ENCODE measurements at places on chromosomes 12 and 14.

GRCh38 chr12:48671231-48671856 is 10.7 kb downstream of the KANSL2 start:
- no peak for DNase-seq

DNA sequence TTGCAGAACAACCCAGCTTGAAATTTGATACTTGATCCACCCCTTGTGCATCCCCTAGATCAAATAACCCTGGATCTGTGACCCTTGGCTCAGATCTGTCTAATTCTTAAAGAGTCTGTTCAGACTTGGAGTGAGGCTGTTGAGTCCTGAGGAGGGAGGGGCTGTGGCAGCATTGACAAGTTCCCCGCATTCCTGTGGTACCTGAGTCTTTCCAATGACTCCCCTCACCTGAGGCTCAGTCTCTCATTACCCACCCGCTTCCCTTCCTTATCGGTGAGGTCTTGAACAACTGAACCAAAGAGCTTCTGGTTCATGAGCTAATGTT is 16.1 kb upstream of the HDAC7 start:
- DNase-seq = no peak

GRCh38 chr12:51907083-51907855 is at the start of gene ACVRL1:
Gene ACVRL1, plus strand, starts transcription at chr12:51907504. Its CDS starts 4,971 bp downstream, at chr12:51912475.
- no peak for DNase-seq

- DNase-seq = no peak
Observed at GRCh38 chr12:131677699-131678098, 33.2 kb upstream of the SFSWAP start.

GRCh38 chr12:70074510-70074909 is 168.7 kb upstream of the CNOT2 start:
- DNase-seq = no peak

- DNase-seq = peak; percentile 29
Observed at GRCh38 chr14:96762650-96763049, 34.5 kb upstream of the VRK1 start.

DNA sequence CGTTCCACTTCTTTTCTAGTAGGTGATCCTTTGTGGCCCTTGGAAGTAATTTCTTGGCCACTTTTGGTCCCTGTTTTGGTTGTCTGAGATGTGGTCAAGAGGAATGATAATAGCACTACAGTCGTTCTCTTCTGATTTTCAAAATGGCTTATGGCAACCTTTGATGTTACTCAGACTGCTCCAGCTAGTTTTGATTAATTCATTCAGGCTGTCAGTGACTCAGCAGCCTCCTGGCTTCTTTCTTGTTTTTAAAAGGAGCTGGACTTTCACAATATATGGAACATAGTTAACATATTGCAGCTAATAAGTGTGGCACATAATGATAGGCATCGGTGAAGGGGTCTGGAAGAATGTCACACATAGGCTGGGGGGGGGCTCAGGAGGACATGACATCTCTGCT is 47.3 kb downstream of the WDR20 start:
- peak; percentile 25 for DNase-seq

- DNase-seq = peak; percentile 22
Observed at GRCh38 chr12:15534322-15534721, 212.0 kb downstream of the PTPRO start.

GRCh38 chr12:5524769-5525436 is 93.0 kb downstream of the NTF3 start:
- no peak for DNase-seq

GRCh38 chr14:75418850-75419768 is 8.7 kb upstream of the JDP2 start:
- DNase-seq = no peak

GRCh38 chr14:94936901-94937685 is 167.2 kb upstream of the GSC start:
- DNase-seq = peak; percentile 48

GRCh38 chr12:3777206-3777809 is 24.4 kb upstream of the CRACR2A start:
- DNase-seq = peak; percentile 38

DNA sequence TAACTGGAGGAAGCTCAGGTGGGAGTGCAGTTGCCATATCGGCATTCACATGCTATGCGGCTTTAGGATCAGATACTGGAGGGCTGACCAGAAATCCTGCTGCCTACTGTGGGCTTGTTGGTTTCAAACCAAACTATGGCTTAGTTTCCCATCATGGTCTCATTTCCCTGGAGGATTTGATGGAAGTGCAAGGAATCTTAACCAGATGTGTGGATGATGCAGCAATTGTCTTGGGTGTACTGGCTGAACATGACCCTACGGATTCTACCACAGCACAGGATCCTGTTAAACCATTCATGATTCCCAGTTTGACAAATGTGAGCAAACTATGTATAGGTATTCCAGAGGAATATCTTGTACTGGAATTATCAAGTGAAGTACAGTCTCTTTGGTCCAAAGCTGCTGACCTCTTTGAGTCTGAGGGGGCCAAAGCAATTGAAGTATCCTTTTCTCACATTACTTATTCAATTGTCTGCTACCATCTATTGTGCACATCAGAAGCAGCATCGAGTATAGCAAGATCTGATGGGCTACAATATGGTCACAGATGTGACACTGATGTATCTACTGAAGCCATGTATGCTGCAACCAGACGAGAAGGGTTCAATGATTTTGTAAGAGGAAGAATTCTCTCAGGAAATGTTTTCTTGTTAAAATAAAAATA is 42.9 kb downstream of the RALGAPA1 start:
- DNase-seq = no peak

DNA sequence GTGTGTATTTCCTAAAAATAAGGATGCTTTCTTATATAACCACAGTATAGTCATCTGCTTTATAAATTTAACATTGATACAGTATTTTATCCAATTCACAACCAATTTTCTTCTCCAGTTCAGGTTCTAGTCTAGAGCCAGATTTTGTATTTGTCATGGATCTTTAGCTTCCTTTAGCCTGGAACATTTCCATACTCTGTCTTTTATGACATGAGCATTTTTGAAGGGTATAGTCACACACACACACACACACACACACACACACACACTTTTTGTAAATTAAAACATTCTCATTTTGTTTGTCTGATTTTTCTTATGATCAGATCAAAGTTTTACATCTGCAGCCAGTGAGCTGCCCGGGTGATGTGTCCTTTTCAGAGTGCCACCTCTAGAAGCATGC is 25.4 kb downstream of the CGRRF1 start:
- no peak for DNase-seq

DNA sequence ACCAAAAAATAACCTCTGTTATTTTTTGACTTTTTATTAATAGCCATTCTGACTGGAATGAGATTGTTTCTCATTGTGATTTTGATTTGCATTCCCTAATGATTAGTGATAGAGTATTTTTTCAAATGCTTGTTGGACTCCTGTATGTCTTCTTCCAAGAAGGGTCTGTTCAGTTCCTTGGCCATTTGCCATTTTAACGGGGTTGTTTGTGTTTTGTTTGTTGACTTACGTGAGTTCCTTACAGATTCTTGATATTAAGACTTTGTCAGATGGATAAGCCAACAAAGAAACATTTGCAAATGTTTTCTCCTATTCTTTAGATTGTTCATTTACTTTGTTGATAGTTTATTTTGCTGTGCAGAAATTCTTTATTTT is 651.6 kb upstream of the LRFN5 start:
- DNase-seq = no peak

GRCh38 chr14:23167116-23167847 is 16.2 kb downstream of the SLC7A8 start:
- no peak for DNase-seq

DNA sequence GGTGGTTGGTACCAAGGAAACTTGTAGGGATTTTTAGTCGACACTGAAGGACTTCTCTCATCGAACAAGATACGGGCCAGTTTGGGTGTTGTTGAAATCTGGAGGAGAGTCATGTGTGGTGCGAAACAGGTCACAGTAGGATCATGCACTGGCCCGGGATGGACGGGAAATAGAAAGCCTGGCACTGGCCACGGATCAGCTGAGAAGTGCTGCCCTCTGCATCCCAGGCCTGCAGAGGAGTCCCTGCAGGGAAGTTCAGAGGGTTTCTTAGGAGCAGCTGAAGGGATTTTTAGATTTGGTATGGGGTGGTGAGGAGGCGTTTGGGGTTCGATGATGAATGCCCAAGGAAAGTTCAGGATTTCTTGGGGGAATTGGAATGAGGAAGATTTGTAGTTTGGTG is 63.1 kb downstream of the TSPAN9 start:
- DNase-seq = no peak

DNA sequence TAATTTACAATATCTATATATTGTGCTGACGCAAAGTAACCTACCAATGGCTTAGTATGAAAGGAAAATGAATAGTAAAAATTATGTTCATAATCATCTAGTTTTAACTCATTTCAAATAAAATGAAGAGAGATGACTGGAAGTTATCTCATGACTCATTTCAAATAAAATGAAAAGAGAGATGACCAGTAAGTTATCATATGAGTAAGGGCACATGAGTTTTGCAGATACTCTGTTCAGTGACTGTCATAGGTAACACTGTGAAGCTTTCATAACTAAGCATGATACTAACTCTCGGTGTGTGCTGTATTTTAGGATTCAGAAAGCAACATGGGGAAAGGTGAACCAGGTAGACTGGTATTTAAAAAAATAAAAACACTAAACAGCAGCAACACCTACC is 364.5 kb upstream of the DIO2 start:
- DNase-seq = no peak

- DNase-seq = no peak
Observed at GRCh38 chr12:92224685-92225331, 79.2 kb upstream of the BTG1 start.

GRCh38 chr12:115257791-115258190 is 573.8 kb upstream of the TBX3 start:
- DNase-seq = no peak

DNA sequence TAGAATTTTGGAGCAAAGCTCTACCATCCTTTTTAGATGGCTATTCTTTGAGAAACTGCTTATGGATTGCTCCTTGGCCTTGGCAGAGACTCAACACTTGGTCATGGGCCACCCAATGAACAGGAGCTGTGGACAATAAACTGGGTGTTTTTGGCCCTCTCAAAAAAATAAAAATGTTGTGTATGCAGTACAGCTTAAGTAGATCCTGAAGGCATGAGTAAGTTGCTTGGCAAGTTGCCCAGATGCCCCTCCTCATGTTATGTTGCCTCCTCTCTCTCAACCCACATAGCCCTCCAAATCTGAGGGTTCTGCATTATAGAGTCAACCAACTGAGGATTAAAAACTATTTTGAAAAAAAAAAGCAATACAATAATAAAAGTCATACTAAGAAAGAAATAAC is 124.9 kb downstream of the ATP23 start:
- no peak for DNase-seq

GRCh38 chr12:53418221-53418620 is 5.4 kb upstream of the AMHR2 start:
- no peak for DNase-seq

DNA sequence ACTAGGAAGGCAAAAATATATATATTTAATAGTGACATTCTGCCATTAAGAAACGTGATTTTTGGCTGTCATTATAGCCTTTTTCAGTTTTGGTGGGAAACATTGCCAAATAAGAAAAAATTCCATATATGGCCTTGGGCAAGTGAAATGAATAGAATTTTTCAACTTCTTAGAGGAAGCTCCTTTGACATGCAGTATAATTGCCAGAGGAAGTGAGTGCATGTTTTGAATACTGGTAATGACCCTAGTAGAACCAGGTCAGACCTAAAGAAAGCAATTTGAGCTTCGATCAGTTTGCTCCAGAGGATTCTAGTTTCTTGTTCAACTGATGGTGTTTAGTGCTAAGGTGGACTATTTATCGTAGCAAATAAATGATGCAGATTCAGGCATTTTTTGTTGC is 26.2 kb upstream of the TRIM9 start:
- no peak for DNase-seq

DNA sequence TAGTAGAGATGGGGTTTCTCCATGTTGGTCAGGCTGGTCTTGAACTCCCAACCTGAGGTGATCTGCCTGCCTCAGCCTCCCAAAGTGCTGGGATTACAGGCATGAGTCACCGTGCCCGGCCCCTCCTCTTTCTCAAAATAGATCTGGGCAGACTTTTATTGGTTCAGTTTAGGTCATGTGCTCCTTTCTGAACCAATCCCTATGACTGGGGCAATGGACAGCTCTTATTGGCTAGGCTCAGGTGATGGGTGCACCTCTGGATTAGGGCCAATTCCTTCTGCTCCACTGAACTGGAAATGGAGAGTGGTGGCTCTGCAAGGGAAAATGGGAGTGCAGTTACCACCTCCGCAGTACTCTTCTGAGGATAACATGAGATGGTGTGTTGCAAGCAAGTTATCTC is 6.2 kb upstream of the ATP6V0A2 start:
- DNase-seq = no peak

DNA sequence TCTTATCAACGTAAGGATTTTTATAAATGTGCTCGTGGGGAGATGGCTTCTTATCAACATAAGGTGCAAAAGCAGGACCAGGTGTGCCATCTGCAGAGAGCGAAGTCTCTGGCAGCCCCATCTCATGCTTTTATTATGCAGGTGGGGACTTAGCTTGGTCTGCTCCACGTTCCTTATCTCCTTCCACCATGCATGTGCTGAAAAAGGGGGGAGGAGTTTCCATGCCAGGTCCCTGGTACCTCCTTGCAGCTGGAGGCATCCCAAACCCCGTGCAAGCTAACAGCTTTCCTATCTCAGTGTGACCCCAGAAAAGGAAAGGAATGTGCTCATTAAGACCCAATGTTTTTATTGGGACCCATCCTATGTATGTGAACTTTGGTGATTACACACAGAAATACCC is 608.5 kb downstream of the TMEM121 start:
- no peak for DNase-seq
